Substantia nigra (tissue), 51 donors: ENCODE measurements at places on chromosomes 2 and 18.

GRCh38 chr2:37323176-37323780 lies 1.4 kb downstream of the PRKD3 start:
- no peak for DNase-seq

DNA sequence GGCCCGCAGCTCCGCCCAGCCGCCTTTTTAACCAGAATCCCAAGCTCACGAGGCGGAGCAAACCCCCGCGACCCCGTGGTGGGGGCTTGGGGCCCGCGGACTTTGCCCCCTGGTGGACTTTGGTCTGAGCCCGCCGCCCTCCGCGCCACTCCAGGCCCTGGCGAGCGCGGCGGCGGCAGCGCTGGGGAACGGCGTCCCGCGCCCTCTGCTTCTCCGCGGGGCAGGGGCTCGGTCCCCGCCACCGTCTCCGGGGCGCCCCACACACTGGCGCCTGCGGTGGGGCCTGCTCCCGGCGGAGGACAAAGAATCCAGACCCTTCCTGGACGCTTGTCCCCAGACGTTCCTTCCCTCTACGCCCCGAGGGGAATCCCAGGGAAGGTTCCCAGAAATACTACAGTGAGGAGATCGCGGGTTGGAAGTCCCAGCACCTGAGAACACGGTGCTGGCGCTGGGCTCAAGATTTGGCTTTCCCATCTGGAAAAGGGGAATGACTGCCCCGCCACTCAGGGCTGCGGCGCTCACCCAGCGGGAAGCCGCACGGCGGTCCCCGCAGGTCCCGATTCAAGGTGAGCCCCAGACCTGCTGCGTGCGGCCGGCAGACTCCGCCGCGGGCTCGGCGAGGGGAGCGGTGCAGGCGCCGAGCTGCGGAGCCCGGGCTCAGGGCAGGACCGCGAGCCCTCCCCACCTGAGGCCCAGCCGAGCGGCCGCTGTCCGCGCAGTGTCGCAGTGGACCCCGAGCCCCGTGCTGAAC lies at the start of gene HAAO:
HAAO (minus strand) TSS at position 1 of the 751 bp plus-strand sequence. CDS start 47 bp downstream, outside the sequence.
- DNase-seq: peak; percentile 40

DNA sequence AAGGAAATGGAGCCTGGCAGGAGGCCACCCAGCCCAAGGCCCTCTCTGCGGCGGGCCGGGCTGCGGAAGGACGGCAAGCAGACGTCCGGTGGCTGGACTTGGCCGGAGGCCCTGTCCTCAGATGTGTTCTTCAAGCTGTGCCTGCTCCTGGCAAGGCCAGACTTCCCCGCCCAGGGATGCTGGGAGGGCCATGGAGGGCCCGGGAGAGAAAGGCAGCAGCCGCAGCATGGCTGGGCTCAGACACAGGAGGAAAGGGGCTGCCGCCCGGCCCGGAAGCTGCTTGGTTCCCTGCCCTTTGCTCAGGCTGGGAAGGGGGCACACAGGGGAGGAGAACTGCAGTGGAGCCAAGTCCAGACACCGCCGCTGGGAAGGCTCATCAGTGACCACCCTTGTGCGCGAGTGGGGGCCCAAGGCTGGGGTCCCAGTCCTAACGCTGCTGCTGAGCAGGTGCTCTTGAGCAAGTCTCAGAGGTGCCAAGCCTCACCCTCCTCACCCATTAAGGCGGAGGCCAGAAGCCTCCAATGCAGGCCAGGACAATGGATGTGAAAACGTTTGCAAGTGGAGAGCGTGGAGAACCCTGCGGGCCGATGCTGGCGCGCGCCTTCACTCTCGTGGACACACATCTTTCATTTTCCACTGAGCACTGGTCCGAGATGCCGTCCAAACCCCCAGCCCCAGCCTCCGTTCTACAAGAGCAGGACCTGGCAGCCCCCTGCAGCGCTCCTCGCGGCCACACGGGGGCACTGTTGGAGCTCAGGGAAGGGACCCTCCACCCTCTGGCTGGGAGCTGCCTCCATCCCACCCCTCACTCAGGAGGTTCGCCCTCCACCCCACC lies 7.9 kb downstream of the CROCC2 start:
- no peak for DNase-seq

DNA sequence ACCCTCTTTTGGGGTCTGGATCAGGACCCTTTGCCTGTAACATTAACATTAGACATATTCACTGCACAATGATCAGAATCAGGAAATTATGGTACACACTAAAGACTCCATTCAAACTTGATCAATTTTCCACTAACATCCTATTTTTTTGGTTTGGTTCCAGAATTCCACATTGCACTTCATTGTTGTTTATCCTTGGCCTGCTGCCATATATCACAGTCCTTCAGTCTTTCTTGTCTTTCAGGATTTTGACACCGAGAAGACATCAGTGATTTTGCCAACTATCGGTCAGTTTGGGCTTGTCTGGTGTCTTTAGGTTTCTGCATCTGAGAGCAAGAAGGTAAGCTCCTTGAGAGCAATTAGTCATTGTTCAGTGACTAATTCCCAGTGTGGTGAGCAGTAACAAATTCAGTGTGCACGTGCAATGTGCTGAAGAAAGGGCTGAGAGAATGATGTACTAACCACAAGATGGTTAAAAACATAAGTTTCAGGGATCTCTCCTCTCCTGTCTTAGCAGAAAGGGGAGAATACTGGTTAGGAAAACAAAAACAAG lies 23.5 kb downstream of the MARCHF4 start:
- DNase-seq: no peak

DNA sequence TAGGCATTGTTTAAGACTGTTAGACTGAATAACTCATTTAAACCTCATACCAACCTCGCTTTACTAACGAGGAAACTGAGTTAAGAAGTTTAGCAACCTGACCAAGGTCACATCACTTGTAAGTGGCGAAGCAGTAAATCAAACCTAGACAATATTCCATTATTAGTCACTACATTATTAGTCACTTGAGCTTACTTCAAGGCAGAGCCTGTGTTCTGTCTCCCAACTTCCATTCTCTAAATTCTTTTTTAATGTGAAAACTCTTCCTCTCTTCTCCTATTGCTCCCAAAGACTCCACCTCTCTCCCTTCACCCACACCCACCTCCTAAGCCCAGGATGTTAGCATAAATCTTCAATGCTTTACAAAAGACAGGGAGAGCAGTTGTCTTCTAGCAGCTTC lies 156.5 kb downstream of the ARL6IP6 start:
- no peak for DNase-seq

GRCh38 chr2:74531666-74532065 lies 1.9 kb downstream of the HTRA2 start:
- DNase-seq: no peak

- DNase-seq: no peak
These were observed 187.7 kb downstream of the FAM210A start for GRCh38 chr18:13538630-13539029.

- no peak for DNase-seq
These were observed 4.5 kb downstream of the NDUFV2 start for GRCh38 chr18:9106800-9107584.

DNA sequence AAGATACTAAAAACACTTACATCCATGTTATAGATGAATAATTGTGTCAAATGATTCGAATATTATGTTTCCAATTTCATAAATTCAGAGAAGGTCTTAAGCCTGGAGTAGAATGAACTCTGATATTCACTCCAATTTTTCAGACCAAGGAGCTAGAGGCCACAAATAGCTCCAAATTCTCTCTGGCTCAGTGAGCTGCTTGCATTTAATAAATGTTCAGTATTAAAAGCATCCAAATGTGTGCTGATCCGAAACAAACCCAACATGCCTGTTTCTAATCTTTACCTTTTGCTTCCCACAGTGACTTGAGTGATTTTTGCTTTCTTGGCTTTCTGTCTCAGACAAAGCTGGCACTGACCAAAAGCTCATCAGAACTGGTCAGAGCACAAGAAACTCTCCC lies 291.4 kb downstream of the CCDC85A start:
- no peak for DNase-seq

GRCh38 chr2:176285321-176285720 lies 16.1 kb downstream of the MTX2 start:
- DNase-seq: no peak

DNA sequence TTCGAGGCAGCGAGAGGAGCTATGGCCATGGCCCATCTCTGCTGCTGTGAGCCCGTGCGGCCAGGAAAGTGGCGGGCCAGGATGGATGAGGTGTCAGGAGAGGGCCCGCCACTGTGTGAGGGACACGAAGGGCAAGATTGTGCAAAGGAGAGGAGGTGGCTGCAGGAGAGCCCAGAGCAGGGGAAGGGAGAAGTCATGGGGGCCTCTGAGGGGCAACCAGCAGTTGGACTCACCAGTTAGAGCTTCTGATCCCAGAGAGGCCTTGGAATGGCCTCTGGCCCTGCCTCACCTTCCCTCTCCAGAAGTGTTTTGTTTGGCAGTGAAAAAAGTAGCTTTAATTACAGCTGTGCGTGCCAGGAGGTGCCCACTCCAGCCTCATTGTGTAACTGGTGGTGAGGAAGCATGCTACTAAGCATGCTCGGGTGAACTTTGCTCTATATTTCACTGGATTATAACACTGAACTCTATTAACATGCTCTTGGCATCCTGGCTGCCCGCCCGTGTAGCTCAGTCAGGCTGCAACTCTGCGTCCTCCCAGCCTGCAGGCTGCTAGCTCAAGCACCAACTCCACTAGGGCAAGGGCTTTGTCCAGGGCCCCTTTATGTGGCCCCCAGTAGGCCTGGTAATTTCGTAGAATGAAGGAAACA lies 34.2 kb downstream of the IMPA2 start:
- no peak for DNase-seq

DNA sequence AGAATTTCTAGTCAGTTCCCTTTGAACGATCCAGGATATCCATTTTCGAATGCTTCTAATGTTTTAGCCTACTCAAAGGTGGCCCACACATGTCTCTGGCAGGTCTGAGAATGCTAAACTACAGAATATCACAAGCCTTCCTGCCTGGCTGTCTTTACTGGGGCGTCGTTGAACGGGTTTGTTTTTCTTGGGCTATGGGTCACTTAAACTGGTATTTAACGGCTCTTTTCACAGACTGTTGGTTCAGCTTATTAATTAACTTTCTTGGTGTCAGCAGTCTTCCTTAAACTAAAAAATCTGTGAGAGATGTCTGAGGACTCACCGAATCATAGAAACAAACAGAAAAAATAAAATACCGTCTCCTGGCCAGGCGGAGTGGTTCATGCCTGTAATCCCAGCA lies 563.2 kb upstream of the NRP2 start:
- DNase-seq: no peak

DNA sequence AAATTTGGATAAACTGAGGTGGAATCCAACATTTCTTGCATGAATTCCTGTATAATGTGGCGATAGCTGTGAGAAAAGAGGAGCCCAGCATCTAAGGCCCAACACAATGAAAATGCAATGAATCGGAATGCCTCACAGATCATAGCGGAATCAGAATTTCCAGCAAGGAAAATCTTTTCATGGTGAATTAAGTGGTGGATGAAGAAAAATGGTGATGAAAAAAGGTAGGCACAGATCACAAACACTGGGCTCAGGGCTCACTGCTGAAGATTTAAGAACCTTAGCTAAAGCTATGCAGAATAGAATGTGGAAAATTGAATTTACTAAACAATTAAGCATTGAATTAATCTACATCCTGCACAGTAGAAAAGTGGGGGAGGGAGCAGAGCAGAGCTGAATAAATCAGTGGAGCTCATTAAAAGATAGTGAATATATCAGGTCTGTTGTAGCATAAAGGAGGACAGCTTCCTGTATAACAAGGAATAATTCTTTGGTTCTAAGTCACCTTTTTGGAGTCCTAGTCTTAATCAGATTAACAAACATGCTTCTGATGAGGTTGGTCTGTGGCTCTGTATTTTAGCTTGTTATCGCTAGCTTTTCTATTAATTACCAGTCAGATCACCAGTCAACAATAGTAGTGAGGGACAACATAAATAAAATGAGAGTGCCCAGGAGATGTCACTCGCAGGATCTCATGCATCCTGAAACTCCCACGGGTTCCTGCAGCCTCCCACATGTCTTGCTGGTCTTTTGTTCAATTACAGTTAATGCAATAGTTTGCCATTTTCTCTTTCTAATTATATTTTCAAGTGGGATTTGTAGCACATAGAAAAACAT lies 27.0 kb downstream of the MEIS1 start:
- no peak for DNase-seq

DNA sequence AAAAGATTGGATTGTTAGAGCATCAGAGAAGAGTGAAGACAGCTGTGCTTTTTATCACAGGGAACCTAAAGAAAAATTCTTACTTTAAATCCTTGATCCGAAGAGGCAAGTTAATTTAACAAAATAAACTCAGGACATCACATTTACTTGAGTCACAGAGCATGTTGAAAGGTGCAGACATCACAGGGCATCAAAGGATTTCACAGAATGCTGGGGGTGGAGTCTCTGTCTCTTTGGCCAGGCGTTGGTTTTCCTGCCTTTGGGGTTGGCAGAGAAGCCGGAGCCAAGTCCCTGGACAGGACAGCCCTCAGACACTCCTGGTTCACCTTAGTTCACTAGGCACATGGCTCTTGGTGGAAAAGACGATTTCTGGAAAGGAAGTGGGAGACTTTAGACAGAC lies 56.3 kb downstream of the SH3RF3 start:
- no peak for DNase-seq

GRCh38 chr2:106187273-106187891 lies 6.7 kb downstream of the UXS1 start:
- no peak for DNase-seq

GRCh38 chr2:154704991-154705390 lies 6.5 kb downstream of the KCNJ3 start:
- DNase-seq: no peak

GRCh38 chr2:128467321-128467969 lies 148.8 kb upstream of the HS6ST1 start:
- no peak for DNase-seq

- no peak for DNase-seq
These were observed 28.8 kb downstream of the SDC1 start for GRCh38 chr2:20196053-20196656.

DNA sequence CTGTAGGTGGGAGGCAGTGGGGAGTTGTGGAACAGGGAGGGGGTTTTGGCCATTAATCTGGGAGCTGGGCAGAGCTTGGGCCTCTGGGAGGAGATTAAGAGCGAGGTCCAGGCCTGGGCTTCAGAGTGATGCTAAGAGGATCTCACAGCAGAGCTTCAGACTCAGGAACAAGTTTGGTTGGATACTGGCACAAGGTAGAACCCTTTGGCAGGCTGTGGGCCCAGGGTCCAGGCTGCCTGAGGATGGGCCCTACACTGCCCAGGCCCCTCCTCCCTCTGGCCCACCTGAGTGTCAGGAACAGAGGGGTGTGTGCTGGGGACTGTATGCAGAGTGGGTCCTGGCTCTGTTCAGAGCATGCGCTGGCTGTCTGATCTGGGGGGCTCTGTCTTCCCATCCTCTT lies 334.9 kb downstream of the CYP26B1 start:
- no peak for DNase-seq

- no peak for DNase-seq
These were observed 91.7 kb upstream of the RMDN2 start for GRCh38 chr2:37833423-37833822.

- no peak for DNase-seq
These were observed 53.8 kb upstream of the ASB18 start for GRCh38 chr2:236317938-236318396.

GRCh38 chr2:102592601-102593000 lies 26.8 kb upstream of the SLC9A2 start:
- DNase-seq: no peak
